ENCODE measurements at places on chromosomes 12 and 14. TPM values are rescaled to one million over a fixed set of nuclear protein-coding genes. Genes with fewer than 3 reads are reported as not detected.

Gene CD63
- 1,092 TPM for total RNA-seq

Gene SERPINA1
- total RNA-seq: 9.6 TPM

Gene NRL
- total RNA-seq: 1.7 TPM

Gene PTCSC3
- total RNA-seq: not detected

Gene EGLN3
- 7.5 TPM for total RNA-seq

Gene TBC1D30
- 1.9 TPM for total RNA-seq

Gene YARS2
- total RNA-seq: 35.0 TPM

Gene SLC25A47
- 0.07 TPM for total RNA-seq
